T-helper 2 cell treated with Interferon-gamma antibody and Interleukin-4, amounts not matched to agents 5 μg/mL and 100 μg/mL, for 36 hours (primary cell): ENCODE measurements at places on chromosomes 3 and 15.

DNA sequence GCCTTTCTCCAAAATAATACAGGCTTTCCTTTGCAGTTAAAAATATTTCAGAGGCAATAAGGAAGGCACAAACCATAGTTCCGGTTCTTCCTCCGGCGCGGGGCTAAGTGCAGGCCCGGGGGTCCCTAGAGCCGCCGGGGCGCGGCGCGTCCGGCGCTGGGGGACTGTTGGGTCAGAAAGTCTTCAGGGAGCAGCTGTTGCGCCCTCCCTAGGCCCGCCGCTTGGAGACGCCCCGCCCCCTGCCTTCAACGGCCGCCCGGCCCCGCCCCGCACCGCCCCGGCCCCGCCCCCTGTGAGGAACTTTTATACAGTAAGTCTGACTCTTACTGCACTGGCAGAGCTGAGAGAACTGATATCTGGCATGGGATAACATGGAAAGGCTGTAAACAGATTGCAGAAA is 283.1 kb upstream of the ARL6 start:
- DNase-seq: no peak

- no peak for DNase-seq
These were observed 12.4 kb upstream of the ZMAT3 start for GRCh38 chr3:179083977-179084376.

DNA sequence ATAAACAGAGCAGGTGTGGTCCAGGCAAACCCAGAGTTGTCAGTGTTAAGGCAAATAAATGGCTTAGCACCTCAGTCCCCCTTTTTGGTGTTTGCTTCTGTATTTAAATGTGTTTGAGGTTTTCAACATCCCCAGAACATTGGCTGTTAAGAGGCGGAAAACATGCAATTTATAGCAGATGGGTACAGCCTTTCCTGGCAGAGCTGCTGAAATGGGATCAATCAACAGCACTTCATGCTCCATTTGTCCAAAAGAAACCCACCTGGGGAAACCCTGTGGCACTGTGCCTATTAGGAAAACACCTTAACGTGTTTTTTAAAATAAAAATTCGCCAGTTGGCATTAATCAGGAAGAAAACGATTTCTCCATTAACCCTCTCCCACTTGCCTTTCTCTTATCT is 135.4 kb downstream of the MCTP2 start:
- DNase-seq: no peak

- no peak for DNase-seq
These were observed 786.2 kb downstream of the SQOR start for GRCh38 chr15:46420990-46421389.

GRCh38 chr3:33687406-33688010 is 30.5 kb downstream of the CLASP2 start:
- DNase-seq: no peak

DNA sequence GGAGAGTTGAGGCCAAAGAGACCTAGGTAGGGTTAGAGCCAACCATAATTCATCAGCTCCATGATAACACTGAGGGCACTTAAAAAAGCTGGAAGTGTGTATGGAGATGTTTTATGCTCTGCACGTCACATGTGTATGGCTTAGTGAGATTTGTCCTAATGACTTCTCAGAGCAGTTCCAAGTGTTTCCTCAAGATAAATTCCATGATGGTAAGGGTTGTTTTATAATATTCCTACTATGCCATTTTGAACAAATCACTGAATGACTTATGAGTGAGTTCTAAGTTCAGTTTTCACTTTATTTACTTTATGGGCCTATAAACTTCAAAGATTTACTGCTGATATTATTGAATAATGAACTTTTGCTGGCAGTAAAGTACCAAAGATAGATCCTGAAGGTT is 28.1 kb downstream of the TEX9 start:
- no peak for DNase-seq

DNA sequence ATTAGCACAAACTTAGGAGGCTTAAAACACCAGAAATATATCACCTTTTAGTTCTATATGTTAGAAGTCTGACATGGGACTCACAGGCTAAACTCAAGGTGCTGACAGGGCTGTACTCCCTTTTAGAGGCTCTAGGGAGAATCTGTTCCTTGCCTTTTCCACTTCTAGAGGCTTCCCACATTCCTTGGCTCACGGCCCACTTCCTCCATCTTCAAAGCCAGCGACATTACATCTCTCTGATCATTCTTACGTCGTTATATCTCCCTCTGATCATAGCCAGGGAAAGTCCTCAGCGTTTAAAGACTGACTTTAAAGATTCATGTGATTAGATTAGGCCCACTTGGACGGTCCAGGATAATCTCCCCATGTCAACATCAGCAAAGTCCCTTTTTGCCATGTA is 166.3 kb downstream of the GREM1 start:
- no peak for DNase-seq

- DNase-seq: no peak
These were observed 222.4 kb downstream of the OXSM start for GRCh38 chr3:26012241-26012745.

GRCh38 chr15:79035814-79036213 is 54.8 kb downstream of the RASGRF1 start:
- no peak for DNase-seq

DNA sequence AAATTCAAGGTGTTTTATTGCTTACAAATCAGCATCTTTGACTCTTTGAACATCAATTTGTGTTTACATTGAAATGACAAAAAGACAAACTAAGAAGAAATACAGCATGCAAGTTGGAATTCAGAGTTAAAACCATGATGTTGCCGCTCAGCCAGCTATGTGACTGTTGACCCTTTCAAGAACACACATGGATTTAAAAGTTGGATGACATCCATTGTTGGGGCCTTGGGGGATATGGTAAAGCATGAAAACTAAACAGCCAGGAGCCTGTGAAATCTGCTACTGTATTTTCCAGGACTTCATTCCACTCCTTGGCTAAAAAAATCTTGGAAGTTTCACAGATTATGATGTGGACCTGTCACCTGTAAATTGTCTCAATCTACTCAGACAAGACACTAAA is 4.6 kb downstream of the P2RY1 start:
- DNase-seq: no peak

GRCh38 chr3:78665776-78666469 is 1101.9 kb downstream of the ROBO1 start:
- DNase-seq: no peak

DNA sequence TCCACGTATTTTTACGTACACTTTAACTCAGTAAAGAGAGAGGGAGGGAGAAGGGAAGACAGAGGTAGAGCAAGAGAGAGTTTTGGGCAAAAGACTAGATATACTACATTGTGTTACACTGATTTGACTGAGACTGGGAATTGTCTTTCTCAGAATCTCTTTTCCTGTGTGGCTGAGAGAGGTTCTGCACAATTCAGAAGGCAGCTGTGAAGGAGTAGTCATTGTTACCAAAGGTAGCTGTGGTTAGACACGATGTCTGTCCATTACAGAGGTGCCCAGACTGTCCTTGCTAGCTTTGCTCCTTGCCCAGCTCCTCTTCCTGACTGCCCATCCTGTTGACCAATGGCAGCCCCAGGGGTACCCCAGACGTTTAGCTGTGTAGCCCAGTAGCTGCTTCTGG is 577.5 kb upstream of the CBLB start:
- DNase-seq: no peak

GRCh38 chr3:148790851-148791735 is 36.5 kb upstream of the CPB1 start:
- no peak for DNase-seq
